ENCODE measurements at places on chromosomes 11 and 22.
A peak's percentile ranks its signal among the peaks of the same experiment; 100 is the strongest.

GRCh38 chr11:95154514-95154913 lies 64.9 kb downstream of the ENDOD1 start:
- DNase-seq: peak; percentile 22

DNA sequence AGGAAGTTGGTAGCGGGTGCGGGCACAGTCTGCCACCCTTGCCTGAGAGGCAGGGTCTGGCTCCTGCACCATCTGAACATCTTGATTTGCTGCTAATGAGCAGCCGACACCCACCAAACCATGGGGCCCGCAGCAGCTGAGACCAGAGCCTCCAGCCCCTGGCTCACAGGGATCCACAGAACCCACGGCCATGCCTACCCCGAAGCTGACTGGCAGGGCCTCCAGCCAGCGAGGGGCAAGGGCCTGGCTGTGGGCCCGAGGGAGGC lies 171.5 kb upstream of the NTM start:
- DNase-seq: no peak

GRCh38 chr22:19756288-19757128 lies 4.1 kb upstream of the TBX1 start:
- no peak for DNase-seq

DNA sequence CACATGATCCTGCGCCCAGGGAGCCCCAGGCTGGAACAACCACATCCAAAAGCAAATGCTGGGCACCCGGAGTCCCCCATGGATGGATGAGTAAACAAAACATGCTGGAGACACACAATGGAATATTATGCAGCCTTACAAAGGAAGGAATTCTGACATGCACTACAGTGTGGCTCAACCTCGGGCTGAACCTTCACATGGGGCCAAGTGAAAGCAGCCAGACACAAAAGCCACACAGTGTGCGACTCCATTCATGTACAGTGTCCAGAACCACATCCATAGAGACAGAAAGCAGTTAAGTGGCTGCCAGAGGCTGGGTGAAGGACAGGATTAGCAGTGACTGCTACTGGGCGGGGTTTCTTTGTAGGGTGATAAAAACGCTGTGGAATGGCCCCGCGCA lies 10.1 kb downstream of the POLR3H start:
- no peak for DNase-seq

- no peak for DNase-seq
These were observed 5.3 kb downstream of the NLRP6 start for GRCh38 chr11:283405-284104.

DNA sequence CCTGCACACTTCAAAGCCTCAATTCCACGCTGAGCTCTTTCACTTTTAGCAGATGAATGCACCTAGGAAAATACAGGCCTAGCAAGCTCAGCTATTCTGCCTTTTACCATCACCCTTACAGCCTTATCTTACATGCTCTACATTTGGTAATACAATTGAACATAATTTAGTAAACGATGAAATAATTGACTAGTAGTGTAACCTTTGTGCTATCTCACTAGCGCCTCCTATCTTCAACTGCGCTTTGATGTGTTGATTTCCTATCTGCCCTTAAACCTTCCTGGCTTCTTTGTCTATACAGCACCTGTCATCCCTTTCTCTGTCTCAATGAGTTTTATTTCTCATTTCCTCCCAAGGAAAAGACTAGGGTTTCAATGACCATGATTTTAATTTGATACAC lies 149.7 kb downstream of the LRRC4C start:
- DNase-seq: no peak

DNA sequence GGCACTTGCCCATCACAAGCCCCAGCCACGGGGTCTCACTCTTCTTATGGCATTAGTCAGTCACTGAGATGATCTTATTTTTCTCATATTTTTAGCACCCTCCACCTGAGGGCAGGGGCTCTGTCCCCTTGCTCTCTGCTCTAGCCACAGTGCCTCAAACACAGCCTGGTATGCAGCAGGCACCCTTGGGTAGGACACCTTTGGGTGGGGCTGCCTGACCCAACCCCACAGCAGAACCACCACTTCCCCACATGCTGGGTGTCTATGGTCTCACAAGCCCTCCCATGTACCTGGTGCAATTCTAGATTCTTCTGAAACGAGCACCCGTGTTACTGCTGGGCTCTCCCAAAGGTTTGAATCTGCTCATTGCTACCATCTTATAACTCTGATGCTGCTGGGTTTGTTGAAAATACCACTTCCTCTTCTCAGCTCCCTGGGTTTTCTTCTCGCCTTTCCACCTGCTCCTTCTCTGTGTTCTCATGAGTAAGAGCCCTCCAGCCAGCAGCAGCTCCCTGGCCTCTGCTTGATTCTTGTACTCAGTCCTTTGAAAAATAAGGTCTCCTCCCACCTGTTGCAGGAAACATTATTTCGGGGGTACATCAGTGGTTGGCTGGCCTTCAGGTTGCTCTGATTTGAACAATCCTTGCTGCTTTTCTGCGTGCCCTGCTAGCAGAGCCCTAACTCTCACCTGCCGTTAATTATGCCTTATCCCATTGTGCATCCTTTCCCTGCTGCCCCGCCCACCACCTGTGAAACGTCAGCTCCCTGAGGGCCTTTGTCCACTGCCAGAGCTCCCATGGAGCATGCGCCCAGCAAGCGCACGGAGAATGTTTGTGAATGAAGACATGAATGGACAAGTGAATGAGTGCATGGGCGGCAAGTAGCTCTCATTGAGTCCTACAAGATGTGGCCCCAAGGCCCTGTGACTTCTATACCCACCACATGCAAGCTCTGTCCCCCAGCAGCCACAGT lies 1181.6 kb downstream of the TBC1D22A start:
- DNase-seq: no peak

DNA sequence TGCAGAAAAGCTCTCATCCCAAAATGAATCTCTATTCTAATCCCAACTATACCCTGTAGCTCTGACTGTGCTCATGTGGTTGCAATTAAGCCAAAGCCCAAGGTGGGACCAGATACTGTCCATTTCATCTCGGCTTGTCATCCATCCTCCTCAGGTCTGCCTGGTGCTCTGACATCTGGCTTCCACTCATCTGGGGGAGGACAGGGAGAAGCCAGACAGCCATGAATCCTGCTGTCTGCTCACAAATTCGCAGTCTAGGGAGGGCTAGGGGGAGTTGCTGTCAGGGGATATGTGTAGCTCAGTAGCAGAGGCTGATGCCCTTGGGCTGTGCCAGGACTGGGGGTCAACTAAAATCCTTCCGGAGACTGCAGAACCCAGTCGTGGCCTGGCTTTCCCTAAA lies 167.1 kb downstream of the ETS1 start:
- no peak for DNase-seq

DNA sequence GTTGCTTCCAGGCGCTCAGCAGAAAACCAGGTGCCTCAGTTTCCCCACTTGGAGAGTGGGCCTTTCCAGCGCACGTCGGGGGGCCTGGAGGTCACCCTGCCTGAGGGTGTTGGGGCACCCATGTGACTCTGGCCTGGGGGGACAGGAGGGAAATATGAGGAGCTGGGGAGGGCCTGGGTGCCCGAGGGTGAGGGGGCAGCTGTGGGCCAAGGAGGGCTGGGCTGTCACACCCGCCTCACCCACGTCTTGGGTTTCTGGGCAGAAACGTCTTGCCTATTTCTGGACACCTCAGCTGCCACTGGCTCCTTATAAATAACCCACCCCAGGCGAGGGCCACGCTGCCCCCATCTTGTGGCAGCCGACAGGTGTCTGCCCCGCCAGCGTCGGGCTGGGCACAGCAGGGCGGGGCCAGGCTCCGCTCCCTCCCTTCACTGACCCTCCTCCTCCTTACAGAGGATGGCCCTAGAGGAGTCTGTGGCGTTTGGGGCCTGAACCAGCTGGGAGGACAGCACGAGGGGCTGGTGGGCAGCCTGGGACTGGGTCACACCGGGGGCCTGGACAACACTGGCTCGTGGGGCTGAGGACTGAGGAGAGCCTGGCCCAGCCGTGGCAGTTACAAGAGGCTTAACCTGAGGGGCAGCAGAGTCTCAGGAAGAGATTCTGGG lies 1.5 kb downstream of the TNNT3 start:
- DNase-seq: no peak

- no peak for DNase-seq
These were observed 146.8 kb downstream of the MAML2 start for GRCh38 chr11:96196181-96196662.

GRCh38 chr11:33953289-33953688 lies 61.4 kb upstream of the LMO2 start:
- no peak for DNase-seq

DNA sequence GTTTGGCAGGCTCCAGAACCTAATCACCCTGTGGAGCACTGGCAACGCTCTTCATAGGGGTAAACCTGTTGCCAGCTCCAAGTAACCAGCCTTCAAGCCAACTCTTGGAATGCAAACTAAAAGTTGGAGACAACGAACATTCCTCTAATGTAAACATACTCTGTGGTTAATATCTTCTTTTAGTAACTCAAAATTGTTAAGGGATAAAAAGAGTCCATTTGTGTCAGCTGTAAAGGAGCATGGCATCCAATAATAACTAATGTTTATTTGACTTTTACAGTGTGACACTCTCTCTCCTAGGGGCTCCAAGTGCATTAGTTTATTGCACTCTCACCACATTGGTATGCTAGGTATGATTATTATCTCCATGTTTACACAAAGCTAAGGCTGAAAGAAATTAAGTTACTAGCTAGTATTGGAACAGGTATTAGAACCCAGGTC lies 31.0 kb upstream of the AMOTL1 start:
- no peak for DNase-seq

GRCh38 chr11:13152736-13153541 lies 124.7 kb upstream of the BMAL1 start:
- DNase-seq: peak; percentile 25

- DNase-seq: no peak
These were observed 3.2 kb upstream of the KCNE3 start for GRCh38 chr11:74470526-74470925.

GRCh38 chr11:121476379-121477032 lies 23.7 kb upstream of the SORL1-AS1 start:
- DNase-seq: peak; percentile 73

GRCh38 chr22:33007485-33007884 lies 50.7 kb downstream of the SYN3 start:
- DNase-seq: no peak

GRCh38 chr11:70033711-70034070 lies 44.4 kb upstream of the ANO1 start:
- no peak for DNase-seq

DNA sequence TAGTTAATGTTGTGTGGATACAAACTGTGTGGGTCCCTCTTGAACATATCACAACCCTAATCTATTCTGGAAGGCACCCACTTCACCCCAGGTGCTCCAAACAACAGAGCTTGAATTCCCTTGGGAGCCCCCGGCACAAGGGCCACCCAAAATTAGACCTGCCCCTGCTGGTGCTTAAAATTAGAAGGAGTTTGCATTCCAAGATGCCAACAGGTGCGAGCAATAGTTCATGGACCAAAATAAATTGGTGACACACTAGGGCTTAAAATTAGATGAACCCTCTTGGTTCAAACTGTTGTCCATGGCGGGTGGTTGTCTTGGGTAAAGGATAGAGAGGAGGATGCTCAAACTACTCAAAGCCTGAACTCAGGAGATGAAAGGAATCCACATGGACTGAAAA lies 291.5 kb downstream of the MN1 start:
- no peak for DNase-seq

DNA sequence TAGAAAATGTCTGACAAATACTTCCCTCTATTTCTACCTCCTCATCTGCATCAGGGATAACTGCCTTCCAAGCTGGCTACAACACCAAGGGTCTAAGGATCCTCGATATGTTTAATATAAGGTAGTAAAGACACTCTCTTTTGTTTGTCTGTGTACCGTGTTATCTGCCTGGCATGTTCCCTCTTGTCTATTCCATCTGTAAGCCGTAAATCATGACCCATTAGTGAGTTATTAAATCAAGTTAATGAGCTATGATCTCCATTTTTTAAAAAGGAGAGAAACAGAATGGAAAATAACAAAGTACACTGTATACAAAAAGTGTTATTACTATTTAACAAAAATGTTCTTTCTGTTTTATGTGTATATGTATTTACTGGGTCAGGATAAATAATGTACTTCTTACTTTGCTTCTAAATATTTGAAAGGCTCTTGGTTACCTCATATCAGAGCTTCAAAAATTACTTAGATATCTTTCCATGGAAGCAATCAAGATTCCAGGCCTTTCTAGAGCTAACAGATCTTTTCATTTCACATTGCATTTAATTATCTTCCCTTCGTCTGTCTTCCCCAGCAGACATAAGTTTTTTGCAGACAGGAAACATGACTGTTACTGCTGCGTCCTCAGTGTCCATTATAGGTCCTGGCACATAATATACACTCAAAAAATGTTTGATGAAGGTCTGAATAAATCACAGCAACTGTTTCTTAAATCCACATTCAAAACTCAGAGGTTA lies 342.6 kb upstream of the CCDC90B start:
- DNase-seq: no peak
